ENCODE measurements at places on chromosomes 2 and 18.

DNA sequence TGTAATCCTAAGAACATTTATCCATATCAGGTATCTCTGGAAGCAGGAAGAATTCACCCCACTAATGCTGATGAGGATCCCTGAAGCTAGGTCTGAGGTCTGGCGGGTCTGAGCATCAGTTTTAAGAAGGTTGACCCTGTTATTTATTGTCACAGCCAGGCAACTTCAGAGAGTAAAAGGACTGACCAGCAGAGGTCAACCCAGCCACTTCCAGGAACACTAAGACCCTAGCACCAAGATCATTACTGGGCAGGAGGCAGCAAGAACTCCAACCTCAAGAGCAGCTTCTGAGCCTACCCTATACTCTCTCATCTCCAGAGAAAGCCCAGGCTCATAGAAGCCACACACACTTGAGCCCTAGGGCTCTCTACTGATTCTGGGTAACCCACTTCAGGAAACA lies 901.4 kb downstream of the DCDC2C start:
- no peak for DNase-seq

- no peak for DNase-seq
These were observed 25.2 kb downstream of the KIAA2012 start for GRCh38 chr2:202098291-202098690.

- DNase-seq: no peak
These were observed 322.2 kb downstream of the ZNF804A start for GRCh38 chr2:184920451-184920965.

DNA sequence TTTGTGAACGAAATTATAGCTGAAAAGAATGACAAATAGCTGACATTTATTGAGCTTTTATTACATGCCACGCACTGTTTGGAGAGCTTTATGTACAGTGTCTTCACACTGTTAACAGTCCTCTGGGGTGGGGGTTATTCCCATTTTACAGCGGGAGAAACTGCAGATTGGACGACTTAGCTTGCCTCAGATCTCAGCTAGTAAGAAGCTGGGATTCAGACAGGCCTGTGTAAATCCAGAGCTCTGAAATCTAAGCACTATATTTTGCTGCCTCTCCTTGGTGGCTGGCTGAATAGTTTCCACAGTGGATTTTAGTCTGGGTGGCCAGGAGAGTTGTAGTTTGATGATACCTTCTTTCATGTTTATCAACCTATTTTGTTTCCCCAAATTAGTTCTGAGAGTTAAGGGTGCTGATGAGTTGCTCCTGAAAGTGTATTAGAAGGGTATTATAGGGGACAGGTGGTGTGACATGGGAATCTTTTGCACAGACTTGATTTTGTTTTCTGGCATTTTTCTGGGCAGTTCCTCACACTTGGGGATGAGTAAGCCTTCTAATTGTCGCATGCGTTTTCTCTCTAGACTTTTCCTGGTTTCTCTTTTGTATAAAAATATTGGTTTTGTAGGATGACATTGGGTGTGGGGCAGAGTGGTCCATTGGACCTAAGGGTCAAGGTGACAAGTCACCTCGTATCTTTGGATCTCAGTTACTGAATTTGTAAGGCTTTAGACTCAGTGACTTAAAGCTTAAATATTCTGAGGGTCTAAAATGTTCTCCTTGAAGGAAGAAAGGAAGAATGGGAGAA lies 1.5 kb downstream of the ACSL3 start:
- no peak for DNase-seq

DNA sequence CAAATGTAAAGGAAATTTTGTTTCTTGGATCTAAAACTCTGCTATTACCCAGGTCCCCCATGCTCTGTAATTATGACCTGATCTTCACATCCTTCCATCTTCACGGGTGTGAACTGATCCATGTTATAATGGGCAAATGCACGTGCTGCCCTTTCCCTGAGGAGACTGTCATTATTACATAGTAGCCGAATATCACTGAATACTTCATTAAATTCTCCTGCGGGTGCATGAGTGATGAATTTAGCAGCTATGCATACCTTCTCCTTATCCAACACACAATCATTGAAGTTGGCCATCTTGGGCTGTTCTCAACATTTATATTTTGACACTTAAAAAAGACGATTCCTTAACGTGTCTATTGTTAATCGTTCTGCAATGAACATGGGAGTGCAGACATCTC lies 153.4 kb downstream of the BAZ2B start:
- no peak for DNase-seq

DNA sequence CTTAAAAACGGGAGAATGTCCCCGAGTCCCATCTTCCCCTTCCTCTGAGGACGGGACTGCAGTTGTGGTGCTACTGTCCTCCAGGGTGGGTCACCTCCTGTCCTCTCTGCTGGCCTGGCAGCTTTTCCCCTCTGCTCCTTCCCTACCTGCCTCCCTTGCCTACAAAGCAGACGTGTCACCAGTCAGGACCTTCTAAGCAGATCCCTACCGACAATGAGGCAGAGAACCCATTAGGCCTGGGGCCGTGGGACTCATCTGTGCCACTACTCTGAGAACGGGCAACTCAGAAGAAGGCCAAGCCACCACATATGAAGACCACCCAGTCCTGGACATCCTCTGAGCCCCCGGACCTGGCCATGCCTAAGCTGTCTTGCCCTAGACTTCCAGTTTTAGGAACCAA lies 103.0 kb upstream of the TEX51 start:
- DNase-seq: no peak

- no peak for DNase-seq
These were observed 271.5 kb downstream of the HRH4 start for GRCh38 chr18:24731981-24732380.

DNA sequence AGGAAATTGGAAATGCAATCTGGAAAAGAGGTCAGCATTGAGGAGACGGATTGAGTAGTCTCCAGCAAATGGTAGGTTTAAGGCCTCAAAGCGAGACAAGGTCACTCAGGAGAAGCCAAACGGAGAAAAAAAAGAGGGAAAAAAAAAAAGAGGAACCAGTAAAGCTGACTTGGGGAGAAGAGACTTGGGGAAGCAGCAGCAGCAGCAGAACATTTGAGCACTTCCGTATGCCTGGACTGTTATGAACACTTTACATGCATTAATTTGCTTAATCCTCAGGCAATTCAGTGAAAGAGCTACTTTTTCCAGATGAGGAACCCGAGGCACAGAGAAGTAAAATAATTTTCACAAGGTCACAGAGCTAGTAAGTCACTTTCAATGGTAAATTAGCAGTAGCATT lies 81.3 kb downstream of the OSBPL6 start:
- no peak for DNase-seq

DNA sequence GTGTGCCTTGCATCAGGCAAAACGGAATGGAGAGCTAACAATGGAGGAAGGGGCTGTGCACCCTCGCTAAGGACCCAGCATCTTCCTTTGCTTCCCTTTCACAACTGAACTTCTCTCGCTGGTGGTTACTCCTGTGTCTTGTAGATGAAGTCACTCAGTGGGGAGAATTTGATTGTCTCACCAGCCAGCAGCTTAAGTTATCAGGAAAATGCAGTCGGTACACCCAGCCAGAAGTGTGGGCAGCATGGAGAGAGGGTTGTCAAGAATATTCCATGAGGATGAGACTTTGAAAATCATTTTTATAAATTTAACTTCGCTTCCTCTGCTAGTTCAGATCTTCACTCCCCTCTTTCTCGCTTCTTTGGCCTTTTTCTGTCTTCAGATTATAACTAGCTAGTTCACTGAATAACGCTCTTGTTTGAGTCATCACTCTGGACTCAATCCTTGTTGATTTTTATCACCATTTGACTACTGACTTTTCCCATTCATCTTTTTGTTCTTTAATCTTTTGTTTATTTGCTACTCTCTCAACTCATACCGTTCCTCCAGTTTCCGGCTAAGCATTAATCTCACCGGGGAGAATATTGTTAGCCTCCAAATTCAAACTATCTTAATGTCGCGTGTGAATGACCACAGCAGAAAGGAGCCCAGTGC lies 221.7 kb downstream of the CD226 start:
- no peak for DNase-seq

- no peak for DNase-seq
These were observed 63.5 kb upstream of the RAPGEF4 start for GRCh38 chr2:172672114-172672513.

GRCh38 chr2:125679903-125680302 lies 976.1 kb upstream of the GYPC start:
- no peak for DNase-seq

DNA sequence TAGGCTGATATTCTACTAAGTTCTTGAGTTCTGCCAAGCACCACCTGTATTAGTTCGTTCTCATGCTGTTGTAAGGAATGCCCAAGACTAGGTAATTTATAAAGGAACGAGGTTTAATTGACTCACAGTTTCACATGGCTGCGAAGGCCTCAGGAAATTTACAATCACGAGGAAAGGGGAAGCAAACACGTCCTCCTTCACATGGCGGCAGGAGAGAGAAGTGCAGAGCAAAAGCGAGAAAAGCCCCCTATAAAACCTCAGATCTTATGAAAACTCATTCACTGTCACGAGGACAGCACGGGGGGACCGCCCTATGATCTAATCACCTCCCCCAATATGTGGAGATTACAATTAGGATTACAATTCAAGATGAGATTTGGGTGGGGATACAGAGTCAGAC lies 47.7 kb upstream of the YWHAQ start:
- DNase-seq: no peak

DNA sequence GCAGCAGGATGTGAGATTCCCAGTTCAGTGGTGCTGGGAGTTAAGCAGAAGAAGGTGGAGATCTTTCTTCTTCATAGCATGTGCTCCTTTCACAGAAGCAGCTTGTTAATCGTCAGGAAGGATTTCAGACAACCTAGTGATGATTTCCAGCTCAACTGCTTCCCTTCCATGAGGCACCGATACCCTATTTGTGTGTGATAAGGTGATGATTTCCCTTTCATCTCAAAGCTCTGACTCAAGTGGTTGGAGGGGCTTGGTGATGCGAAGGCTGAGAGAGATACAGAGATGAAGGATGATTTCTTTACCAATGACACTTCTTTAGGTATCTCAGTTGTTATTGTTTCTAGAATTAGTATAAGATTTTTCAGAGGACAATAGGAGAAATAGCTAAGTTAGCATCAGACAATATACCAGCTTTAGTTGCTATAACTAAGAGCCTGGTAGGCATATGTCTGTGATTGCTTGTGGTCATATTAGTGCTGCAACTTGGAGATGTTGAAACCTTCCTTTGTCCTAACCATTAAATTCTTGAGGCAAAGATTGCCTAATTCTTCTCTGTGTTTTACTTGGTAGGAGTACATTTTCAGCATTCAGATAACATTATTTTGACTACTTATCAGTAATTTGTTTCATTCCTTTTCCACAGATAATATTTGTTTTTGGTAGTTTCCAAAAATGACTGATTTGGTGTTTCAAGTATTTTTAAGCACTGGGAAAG lies 111.3 kb downstream of the PLCL1 start:
- no peak for DNase-seq

- DNase-seq: no peak
These were observed 221.3 kb downstream of the PTH2R start for GRCh38 chr2:208627916-208628315.
